ENCODE measurements at places on chromosomes 4 and X.

DNA sequence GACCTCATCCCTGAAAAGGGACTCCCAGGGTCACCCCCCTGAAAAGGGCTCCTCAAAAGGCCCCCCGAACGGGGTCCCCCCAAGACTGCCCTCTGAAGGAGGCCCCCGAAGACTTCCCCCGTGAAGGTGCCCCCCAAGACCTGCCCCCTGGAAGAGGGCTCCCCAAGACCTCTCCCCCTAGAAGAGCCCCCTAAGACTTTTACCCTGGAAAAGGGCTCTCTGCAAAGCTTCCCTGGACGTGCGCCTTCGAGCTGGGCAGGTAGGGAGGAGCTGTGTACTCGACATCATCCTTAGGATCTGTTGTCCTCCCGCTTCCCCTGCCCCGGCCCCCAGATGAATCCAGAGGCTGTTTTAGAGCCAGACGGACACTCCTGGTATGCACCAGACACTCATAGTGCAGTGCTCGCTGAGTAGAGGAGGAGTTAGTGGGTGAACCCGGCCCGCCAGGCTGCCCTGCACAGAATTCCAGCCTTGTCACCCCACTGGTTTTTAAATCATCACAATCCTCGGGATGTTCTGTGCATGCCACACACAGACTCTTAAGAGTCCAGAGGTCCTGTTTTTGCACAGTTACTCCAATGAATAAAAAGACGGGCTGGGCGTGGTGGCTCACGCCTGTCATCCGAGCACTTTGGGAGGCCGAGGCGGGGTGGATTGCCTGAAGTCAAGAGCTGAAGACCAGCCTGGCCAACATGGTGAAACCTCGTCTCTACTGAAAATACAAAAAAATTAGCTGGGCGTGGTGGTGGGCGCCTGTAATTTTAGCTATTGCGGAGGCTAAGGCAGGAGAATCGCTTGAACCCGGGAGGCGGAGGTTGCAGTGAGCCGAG, 5.7 kb upstream of the SLC25A6 start:
- no peak for DNase-seq

DNA sequence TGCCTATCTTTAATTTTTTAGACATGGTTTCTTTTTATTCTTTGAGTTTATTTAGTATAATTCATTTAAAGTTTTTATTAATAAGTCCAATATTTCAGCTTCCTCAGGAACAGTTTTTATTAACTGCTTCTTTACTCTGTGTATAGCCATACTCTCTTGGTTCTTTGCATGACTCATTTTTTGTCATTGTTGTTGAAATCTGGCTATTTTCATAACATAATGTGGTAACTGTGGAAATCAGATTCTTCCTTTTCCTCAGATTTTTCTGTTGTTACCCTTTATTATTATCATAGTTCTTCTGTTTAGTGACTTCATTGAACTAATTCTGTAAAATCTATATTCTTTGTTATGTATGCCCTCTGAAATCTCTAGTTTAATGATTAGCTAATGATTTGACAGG, 124.9 kb upstream of the CYSLTR1 start:
- DNase-seq = peak; percentile 11

DNA sequence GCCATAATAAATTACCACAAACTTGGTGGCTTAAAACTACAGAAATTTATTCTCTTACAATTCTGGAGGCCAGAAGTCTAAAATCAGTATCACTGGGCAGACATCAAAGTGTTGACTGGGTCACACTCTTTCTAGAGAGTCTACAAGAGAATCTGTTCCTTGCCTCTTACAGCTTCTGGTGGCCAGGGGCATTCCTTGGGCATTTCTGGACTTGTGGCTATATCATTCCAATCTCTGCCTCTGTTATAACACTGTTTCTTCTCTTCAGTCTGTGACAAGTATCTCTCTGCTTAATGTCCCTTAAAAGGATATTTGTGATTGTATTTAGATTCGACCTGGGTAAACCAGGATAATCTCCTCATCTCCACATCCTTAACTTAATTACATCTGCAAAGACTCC, 207.3 kb upstream of the DCAF8L1 start:
- no peak for DNase-seq

DNA sequence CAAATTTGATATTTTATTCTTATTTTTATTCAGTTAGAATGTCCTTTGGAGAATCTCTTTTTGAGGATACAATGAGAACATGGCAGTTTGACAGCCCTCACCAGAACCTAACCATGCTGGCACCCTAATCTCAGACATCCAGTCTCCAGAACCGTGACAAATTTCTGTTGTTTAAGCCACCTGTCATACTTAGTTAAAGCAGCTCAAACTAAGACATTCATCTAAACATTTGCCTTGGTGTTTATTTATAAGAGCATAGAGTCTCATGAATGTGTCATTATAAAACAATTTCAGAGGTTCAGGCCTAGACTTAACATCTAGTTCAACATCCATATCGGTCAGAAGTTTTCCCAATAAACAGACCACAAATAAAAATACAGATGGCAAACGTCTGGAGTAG, 125.1 kb upstream of the FUNDC1 start:
- DNase-seq = no peak

DNA sequence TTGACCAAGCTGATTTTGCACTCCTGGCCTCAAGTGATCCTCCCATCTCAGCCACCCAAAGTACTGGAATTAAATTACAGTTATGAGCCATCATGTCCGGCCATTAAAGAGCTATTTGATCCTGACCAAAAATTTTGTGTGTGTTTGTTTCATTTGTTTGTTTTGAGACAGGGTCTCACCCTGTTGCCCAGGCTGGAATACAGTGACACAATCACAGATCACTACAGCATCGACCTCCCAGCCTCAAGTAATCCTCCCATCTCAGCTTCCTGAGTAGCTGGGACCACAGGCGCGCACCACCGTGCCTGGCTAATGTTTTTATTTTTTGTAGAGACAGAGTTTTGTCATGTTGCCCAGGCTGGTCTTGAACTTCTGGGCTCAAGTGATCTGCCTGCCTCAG, 82.9 kb upstream of the RBPJ start:
- DNase-seq = no peak

GRCh38 chr4:65383589-65384305, 286.5 kb downstream of the EPHA5 start:
- peak; percentile 5 for DNase-seq

GRCh38 chr4:86498863-86499166, 95.3 kb upstream of the PTPN13 start:
- DNase-seq = no peak

DNA sequence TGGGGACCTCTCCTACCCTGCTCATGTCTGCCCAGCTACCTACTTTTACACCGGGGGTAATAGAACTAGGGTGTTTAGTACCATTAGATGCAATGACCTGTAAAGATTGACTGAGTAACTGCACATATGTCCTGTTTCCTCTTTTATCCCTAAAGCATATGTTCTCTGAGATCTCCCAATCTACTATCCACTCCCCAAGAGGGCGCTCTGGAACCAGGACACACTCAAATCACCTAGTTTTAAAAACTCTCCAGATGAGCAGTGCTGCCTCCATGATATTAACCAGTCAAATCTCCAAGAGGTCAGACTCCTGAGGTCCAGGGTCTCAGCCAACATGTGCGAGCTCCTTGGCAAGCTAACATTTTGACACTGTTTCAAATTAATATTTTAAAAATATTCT, 87.0 kb upstream of the TSPAN5 start:
- DNase-seq = peak; percentile 47

DNA sequence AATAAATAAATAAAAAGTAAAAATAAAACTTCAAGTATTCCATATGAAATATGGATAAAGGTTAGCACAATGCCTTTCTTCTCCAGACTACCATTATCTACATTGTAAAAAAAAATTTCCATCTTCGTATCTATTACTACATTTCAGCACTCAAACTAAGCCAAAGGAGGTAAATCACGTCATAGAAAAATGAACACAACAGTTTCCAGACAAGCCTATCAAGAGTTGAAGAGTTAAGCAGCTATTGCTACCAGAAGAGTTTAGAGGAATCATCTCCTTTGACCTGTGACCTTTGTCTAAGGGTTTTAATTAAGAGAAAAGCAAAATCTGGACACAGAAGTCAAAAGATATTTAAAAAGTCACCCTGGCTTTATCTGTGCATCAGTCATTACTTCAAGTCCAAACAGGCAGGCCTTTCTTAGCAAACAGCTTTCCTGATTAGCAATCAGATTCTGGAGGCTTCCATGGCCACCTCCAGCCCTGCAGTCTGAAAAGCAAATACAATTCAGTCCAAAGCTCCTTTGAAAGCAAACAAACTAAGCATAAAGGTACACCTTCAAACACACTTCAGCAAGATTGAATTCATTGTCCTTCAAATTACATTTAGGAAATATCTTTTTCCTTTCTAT, 82.2 kb downstream of the APBB2 start:
- no peak for DNase-seq

DNA sequence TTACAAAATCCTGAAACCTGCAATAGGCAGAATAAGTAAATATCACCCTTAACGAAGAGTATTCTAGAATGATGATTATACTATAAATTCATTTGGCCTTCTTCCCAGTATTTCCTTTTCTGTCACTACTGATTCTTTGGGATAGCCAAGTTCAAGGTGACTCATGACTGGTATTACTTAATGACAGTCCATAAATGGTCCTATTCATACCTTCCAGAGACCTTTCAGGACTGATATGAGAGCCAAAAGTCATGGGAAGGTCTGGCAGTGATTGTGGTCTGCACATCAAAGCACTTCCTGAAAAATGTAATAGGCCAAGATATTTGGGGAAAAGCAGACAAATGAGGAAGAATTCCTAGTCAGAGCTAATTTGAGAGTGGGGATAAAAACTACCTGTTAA, 239.6 kb upstream of the FAM47A start:
- peak; percentile 5 for DNase-seq

DNA sequence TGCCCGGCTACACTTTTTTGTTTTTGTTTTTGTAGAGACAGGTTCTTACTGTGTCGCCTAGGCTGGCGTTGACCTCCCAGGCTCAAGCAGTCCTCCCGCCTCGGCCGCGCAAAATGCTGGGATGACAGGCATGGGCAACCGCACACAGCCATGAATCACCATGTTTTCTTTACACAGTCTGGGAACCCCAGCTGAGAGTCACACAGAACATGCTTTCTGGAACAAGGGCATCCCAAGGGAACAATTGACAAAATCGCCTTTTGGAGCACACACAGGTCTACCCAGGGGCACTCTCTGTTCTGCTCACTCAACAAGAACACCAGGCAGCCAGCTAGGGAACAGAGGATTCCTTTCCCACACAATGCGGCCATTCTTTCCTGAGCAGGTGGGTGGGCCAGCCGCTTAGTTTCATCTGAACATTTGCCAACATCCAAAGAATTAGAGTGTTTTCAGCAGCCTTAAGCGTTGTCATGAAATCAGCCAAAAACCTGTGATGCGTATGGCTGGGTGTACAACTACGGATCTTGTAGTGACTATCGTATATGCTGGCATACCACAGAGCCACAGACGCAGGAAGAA, 15.7 kb downstream of the PRKX start:
- peak; percentile 83 for DNase-seq

- DNase-seq = no peak
These were observed 37.6 kb downstream of the MAGED4B start for GRCh38 chrX:52031371-52031770.

DNA sequence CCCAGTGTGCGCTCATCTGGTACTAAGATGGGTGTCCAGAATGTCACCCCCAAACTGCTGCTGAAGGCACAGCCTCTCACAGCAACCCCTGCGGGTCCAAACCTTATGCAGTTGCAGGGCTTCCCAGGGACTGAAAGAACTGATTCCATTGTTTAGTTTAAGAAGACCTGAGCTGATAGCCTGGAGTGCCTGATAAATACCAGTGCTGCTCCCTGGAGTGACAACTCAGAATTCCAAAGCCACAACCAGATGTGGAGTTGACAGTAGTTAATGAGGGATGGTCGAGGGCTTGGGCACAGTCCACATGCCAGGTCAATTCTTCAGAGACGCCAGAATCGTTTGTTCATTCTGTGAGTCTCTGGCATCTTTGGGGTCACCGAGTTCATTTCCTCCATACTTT, 71.2 kb downstream of the LNX1 start:
- no peak for DNase-seq

GRCh38 chrX:10649265-10649664, 28.9 kb upstream of the MID1 start:
- DNase-seq = peak; percentile 78

DNA sequence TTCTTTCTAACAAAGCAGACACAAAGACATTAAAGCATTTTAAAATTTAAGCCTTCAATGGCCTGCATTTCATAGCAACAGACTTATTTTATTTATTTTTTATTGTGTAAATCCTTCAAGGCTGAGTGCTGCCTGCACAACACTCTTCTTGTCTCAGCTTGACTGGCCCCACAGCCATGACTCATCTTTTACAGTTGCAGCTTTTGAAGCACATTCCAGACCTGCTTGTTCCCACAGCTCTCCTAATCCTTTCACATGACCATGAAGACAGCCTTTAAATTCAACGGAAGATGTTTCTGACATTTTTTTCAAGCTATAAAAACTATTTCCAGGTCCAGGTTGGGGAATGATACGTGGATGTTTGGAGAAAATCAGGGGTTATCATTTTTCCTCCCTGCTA, 276.9 kb upstream of the TACR3 start:
- peak; percentile 81 for DNase-seq

GRCh38 chr4:48311896-48312295, 29.4 kb upstream of the SLAIN2 start:
- DNase-seq = no peak

GRCh38 chr4:172758586-172759340, 409.8 kb upstream of the GALNT7 start:
- peak; percentile 66 for DNase-seq

- no peak for DNase-seq
These were observed 276.0 kb upstream of the TET2 start for GRCh38 chr4:104870495-104871233.

DNA sequence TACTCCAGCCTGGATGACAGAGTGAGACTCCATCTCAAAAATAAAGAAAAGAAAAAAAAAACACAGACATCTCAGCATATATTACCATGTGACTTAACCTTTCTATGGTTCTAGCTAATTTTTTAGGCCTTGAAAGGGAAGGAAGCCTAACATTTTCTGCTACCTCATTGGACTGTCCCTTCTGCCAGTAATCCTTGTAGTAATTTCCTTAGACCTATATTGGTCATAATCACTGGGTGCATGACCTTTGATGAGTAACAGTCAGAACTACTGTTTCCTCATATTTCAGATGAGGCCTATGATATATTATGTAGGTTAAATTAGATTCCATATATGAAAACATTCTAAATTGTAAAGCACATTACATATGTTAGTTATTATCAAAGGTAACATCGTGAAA, 9.6 kb downstream of the XIAP start:
- DNase-seq = peak; percentile 64

DNA sequence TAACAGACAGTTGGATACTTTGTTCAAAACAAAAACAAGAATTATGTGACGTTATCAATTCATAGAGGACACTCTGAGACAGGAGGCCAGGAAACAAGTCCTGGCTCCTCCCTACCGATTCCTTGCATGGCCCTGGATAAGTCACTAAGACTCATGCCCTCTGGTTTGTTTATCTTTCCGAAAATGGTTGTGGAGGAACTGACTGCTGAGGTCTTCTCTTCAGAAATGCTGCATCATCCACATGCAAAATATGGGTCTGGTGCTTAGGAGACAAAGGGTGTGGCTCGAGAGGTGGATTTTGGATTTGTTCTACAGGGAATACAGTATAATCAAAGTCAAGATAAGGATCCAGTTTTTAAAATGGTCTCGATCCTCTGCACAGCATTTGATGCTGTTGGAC, 130.9 kb downstream of the RELL1 start:
- no peak for DNase-seq

- no peak for DNase-seq
These were observed 77.2 kb downstream of the DMD start for GRCh38 chrX:33134164-33134563.

Measured in fibroblast of mammary gland (primary cell).